ENCODE measurements at places on chromosomes 2 and 18.

- DNase-seq: no peak
These were observed 272.3 kb upstream of the COL3A1 start for GRCh38 chr2:188701836-188702235.

DNA sequence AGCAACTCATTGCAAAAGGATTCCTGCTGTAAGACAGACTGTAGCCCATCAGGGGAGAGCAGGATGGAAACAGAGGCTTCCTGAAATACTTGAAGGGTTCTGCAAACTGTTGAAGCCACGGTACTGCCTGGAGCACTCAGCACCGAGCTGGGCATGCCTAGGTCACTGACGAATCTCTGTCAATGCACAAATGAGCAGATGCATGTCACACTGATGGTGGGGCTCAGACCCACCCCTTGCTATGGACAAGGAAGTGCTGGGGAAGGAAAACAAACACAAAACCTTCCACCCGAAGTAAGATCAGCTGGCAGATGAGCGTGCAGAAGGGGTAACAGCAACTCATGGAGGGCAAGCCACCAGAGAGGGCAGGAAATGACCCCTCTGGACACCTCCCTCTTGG lies 136.7 kb downstream of the BCL2 start:
- no peak for DNase-seq

GRCh38 chr2:120516679-120517314 lies 170.9 kb downstream of the INHBB start:
- DNase-seq: no peak

DNA sequence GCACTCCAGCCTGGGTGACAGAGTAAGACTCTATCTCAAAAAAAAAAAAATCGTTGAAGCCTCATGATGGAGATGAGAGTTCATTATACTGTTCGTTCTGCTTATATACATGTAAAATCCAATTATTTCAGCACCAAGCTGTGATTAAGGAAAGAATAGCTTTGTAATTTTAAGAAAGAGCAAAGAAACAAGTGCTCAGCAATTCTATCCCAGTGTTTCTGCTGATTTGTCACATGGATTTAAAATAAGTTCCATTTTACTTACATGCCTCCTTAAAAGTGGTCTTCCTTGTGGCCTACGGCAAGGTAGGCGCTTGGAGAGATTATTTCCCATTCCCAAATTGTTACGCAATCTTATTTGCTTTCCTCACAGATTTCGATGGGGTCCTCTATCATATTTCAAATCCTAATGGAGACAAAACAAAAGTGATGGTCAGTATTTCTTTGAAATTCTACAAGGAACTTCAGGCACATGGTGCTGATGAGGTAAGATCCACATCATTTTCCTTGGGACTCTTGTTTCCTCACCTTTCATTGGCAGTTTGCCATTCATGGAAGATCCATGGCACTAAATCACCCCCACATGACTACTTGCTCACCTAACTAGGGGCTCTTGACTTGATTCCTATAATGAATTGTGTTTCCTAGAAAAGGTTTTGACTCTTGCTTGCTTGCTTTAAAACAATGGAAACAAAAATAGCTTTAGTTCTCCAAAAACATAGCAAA lies 11.5 kb downstream of the ARPC2 start:
- no peak for DNase-seq

DNA sequence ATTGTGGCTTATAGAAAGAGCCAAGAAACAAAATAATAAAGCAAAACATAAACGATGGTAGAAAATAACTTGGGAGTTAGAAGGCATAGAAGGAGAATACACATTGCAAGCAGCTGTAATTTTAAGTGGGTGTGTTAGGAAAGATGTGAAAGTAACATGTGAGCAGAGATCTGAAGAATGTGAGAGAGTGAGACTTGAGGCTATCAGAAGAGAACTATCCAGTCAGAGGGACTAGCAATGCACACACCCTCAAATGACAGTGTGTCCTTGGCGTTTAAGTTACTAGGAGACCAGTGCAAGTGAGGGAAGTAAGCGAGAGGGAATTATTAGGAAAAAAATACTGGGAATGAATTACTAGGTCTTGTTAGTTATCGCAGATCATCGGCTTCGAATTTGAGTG lies 304.9 kb downstream of the DSEL start:
- no peak for DNase-seq

DNA sequence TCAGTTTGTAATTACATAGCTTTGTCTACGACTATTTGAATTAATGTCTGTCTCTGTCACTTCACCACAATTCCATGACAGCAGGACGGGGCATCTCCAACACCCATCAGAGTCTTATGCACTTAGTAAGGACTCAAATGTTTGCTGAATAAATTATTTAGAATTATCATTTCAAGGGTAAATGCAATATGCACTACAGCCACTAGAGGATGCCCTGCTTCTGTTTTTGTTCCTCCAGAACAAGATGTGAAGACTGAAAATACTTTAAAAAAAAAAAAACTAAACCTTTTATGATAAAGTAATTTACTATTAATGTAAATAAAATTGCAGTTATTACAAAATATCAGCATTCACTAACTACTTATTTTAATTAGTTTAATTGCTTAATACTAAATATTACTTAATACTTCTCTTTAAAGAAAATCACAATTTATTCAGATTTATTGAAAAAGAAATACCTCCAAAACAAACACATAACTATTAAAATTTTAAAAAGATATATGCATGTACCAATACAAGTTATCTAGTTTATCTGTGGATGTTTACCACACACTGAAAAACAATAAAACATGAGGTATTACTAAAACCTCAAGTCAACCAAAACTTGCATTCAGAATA lies 3.2 kb downstream of the PIGN start:
- peak; percentile 32 for DNase-seq

DNA sequence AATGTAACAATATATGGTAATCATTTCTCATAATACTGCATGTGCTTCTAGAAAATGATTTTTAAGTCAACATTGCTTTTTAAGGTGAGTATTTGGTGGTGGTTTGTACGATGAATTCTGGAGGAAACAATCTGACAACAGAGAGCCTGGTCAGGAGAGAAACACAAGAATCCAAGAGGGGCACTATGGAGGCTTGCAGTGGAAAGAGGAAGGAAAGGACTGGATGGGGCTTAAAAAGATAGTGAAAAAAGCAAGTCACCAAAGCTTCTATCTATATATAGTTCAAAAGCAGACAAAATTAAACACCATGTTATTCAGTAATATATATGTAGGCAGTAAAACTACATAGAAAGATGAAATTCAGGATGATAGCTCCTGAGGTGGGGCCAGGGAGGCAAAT lies 109.4 kb upstream of the SERTAD2 start:
- DNase-seq: no peak

- no peak for DNase-seq
These were observed 98.7 kb downstream of the STPG4 start for GRCh38 chr2:47056374-47056773.

- DNase-seq: no peak
These were observed 20.1 kb downstream of the SFT2D3 start for GRCh38 chr2:127721311-127721977.

- DNase-seq: no peak
These were observed 53.3 kb downstream of the C1D start for GRCh38 chr2:68009526-68009925.

GRCh38 chr2:65974067-65974723 lies 460.7 kb upstream of the MEIS1 start:
- DNase-seq: no peak

DNA sequence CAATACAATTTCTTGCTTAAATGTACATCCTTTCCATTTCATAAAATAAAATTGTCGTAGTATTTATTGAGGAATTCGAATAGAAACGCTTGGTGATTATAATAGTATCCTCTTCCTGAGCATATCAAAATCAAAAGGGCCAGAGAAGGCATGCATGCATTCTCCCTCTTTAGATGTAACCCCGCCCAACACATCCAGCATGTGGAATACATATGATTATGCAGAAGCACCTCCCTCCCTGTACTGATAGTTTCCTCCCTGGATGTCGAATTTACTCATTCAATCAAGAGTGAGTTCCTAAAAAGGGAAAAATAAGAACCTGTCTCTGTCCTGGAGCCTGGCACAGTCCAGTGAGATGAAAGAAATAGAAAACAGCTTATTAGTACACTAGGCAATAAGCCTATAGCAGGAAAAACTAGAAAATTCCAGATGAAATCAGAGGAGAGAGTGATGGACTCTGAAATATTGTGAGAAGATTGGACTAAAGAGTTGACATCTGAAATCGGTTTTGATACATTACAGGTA lies 262.9 kb downstream of the RDH14 start:
- no peak for DNase-seq

Data from forelimb muscle (tissue), 1 donor.